ENCODE measurements at places on chromosomes 4 and X.

- no peak for DNase-seq
Observed at GRCh38 chr4:38870098-38870808, 2.6 kb downstream of the FAM114A1 start.

DNA sequence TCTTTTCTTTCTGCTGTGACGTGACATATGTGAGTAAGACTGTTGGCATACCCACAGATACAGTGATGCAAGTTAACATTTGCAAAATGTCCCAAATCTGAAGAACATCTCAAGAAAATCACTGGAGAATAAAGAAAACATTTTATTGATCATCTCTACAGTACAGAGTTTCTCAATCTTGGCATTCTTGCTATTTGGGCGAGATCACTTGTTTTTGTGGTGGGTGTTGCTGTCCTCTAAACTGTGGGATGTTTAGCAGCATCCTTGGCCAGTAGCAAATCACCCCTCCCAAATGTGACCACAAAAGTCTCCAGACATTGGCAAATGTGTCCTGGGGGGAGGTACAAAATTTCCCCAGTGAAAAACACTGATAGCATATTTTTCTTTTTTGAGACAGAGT, 28.8 kb downstream of the AMELX start:
- DNase-seq: peak; percentile 42

DNA sequence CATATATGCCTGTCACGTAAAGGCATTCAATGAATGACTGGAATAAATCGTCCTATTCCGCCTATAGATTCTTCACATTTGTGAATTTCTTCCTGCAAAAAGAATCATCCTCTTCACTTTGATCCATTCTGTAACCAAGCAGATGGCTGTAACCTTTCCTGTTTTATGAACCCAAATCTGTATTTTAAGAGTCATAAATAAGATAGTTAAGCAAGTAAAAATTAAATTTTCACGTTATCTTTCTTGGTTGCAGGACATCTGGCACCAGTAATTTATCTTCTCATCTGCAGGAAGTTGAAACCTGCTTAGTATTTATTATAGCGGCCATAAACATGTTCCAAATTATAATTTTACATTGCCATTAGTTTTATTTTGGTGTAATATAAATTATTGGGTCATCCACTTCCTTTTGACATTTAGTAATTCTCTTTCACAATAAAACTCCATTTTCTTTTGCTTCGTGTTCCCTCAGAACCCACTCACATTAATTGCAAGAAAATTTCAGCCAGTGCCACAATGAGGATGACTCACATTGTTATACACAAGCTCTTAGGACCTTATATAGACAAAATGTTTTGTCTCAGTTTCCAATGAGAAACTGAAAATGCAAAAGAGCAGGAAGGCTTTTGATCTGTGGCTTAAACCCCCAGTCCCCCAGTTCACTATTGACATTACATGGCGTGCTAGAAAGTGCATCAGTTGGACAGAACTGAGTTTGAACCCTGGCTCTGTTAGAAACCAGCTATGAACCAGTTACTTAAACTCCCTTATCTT, 51.1 kb downstream of the TMEM156 start:
- DNase-seq: peak; percentile 77

- DNase-seq: no peak
Observed at GRCh38 chr4:131540256-131540655, 1608.8 kb upstream of the PCDH10 start.

DNA sequence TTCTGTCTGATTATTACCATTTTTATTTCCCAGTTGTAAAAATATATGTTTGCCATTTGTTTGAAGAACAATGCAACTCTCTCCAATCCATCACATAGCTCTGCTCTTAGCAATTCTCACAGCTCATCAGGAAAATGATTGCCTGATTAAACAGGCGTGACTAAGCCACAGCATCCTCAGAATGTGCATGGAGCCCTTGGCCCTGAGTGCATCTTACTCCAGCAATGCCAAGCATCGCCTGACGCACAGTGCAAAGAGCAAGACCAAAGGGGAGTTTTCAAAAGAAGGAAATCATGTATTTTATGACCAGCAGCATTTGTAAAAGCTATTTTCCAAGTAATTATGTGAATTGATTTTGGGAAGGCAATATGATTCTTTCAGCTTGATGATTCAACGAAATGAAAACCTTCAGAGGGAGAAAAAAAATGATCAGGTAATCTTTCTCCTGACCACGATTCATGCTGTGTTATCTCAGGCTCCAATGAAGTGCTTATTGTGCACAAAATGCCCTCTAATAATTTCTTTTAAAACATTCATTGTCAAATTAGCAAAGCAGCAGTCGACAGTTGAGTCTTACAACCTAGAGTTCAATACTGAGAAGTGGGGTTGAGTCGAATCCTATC, 138.0 kb upstream of the FAM9B start:
- peak; percentile 60 for DNase-seq

GRCh38 chr4:73345399-73345975, 58.6 kb upstream of the ALB start:
- no peak for DNase-seq

- DNase-seq: peak; percentile 12
Observed at GRCh38 chr4:107693132-107693531, 26.9 kb downstream of the PAPSS1 start.

- no peak for DNase-seq
Observed at GRCh38 chr4:108890484-108890881, 127.6 kb upstream of the ETNPPL start.

- no peak for DNase-seq
Observed at GRCh38 chr4:38677441-38677840, 13.4 kb downstream of the KLF3 start.

- DNase-seq: no peak
Observed at GRCh38 chrX:32281853-32282252, 929.5 kb downstream of the DMD start.

Data from cardiac fibroblast (primary cell).